ENCODE measurements at places on chromosomes 6 and 20. TPM values are rescaled to one million over a fixed set of nuclear protein-coding genes. Genes with fewer than 3 reads are reported as not detected.
A peak's percentile ranks its signal among the peaks of the same experiment; 100 is the strongest.

DNA sequence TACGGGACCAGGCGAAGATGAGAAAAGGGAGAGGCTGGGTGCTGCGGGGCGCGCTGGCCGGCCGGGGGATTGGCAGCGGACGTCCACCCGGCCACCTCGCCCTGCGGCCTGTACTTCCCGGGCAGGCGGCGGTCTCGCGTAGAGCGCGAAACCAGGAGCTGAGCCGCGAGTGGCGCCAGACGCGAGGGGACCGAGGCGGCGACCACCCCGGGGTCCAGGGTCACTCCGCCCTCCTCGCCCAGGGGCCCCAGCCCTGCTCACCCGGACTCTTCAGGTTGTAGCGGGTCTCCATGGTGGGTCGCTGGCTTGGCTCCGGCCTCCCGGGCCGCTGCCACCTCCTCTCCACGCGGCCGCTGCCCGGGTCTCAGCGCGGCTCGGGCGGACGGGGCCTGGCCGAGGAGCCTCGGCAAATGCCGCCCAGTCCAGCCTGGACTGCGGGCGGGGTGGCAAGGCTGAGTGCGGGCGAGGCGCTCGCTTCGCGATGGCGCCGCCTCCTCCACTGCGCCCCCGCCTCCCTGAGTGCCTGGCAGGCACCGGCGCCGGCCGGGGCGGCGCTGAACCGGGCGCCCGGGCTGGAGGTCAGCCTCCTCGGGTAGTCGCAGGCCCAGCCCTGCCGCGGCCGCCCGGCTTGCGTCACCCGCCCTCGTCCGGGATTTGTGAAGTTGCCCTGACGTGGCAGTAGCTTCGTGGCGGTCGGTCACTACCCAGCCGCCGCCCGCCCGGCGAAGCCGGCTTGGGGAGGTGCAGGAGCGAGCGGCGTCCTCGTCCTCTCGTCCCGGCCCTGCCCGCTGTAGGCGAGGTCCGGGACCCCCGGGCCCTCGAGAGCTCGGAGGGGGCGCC is at the start of gene UBE2J1:
Gene UBE2J1, minus strand, starts transcription at position 445 of the 840 bp plus-strand sequence. Its CDS starts 153 bp downstream, at position 292.
- H3K27ac ChIP-seq: peak within 1 kb of the TSS; percentile 94
- no peaks in the 10 kb centered on the region for H3K27me3 ChIP-seq
- H3K36me3 ChIP-seq: peaks cover 9% of the 10 kb centered on the region
- H3K4me3 ChIP-seq: peak within 1 kb of the TSS; percentile 94
- peaks cover 86% of the 10 kb centered on the region for H3K4me1 ChIP-seq

DNA sequence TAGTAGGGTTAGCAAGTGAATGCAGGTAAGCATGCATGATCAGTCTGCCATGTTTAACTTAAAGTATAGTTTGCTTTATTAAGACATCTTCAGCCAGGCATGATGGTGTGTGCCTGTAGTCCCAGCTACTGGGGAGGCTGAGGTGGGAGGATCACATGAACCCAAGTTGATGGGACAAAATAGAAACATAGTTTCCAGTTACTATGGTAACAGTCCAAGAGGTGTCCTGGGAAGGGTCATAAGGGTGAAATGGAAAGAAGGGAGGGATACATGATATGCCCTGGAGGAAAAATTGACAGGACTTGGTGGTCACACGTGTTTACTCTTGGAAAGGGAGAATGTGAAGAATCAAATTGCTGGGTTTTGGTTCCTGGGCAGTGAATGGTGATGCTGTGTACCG is 139.6 kb downstream of the SULF2 start:
- peaks cover 84% of the 10 kb centered on the region for H3K36me3 ChIP-seq
- peak overlapping the region; percentile 11 for H3K27ac ChIP-seq
- no peaks in the 10 kb centered on the region for H3K27me3 ChIP-seq
- no peak overlapping the region for H3K4me3 ChIP-seq
- H3K4me1 ChIP-seq: no peaks in the 10 kb centered on the region
- no peak for DNase-seq

- H3K4me3 ChIP-seq: no peak overlapping the region
- H3K27me3 ChIP-seq: peaks cover 6% of the 10 kb centered on the region
- H3K27ac ChIP-seq: no peak overlapping the region
Observed at GRCh38 chr6:12208190-12208589, 82.0 kb upstream of the EDN1 start.

GRCh38 chr6:107435798-107436197 is 23.6 kb downstream of the PDSS2 start:
- no peak overlapping the region for H3K27ac ChIP-seq
- H3K4me3 ChIP-seq: no peak overlapping the region
- H3K4me1 ChIP-seq: peaks cover 8% of the 10 kb centered on the region

GRCh38 chr6:113352029-113352801 is 504.9 kb upstream of the MARCKS start:
- no peak overlapping the region for H3K4me3 ChIP-seq
- no peak for DNase-seq
- no peaks in the 10 kb centered on the region for H3K4me1 ChIP-seq
- no peaks in the 10 kb centered on the region for H3K36me3 ChIP-seq
- H3K27ac ChIP-seq: no peak overlapping the region
- peaks cover 3% of the 10 kb centered on the region for H3K27me3 ChIP-seq

- DNase-seq: no peak
- H3K27ac ChIP-seq: peak overlapping the region; percentile 89
- H3K4me1 ChIP-seq: peaks cover 13% of the 10 kb centered on the region
- H3K27me3 ChIP-seq: no peaks in the 10 kb centered on the region
- peak overlapping the region; percentile 97 for H3K4me3 ChIP-seq
Observed at GRCh38 chr6:99393366-99393697, 663 bp downstream of the COQ3 start.

- H3K27me3 ChIP-seq: peaks cover 5% of the 10 kb centered on the region
- no peak for DNase-seq
- no peak overlapping the region for H3K27ac ChIP-seq
- no peak overlapping the region for H3K4me3 ChIP-seq
Observed at GRCh38 chr6:56863366-56863765, 91.5 kb upstream of the BEND6 start.

DNA sequence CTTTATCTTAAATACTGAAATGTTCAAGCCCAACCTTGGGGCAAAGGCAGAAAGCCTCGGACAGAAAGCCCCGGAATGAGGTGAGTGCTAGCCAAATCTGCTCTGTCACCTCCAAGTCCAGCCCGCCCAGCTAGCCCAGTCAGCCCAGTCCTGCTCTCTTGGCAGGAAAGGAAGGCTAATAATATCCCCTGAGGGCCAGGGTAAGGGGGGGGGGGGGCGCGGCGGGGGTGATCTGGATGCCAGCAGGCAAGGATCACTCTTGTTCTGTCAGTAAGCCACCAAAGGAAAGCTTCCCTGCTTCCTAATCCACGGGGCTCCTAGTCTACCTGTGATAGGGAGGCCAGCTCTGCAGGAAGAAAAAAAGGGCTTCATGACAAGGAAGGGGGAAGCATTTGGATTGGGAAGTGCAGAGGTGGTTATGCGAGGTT is 1.1 kb downstream of the NDRG3 start:
- peaks cover 16% of the 10 kb centered on the region for H3K4me1 ChIP-seq
- H3K4me3 ChIP-seq: peak overlapping the region; percentile 87
- no peaks in the 10 kb centered on the region for H3K36me3 ChIP-seq
- H3K27me3 ChIP-seq: no peaks in the 10 kb centered on the region
- DNase-seq: no peak

DNA sequence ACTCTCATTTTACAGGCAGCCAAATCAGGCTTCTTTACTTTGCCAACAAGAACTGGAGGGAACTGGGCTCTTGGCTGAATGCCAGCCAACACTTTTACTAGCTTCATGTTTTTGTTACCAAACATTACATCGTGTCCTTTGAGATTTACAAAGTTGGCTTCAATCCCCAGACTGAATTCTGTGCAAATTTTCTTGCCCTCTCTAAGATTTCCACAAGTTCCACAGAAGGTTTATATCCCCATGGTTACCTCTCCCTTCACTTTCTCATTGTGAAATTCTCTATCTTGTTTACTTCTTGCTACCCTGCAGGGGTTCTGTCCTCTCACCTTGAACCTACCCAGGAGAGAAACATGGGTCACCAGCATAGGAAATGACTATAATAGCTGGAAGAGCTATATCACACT is 37.6 kb upstream of the PLCB1 start:
- no peaks in the 10 kb centered on the region for H3K36me3 ChIP-seq
- H3K4me1 ChIP-seq: no peaks in the 10 kb centered on the region
- peaks cover 4% of the 10 kb centered on the region for H3K27me3 ChIP-seq
- H3K4me3 ChIP-seq: no peak overlapping the region
- DNase-seq: no peak

- DNase-seq: no peak
- peaks cover 83% of the 10 kb centered on the region for H3K4me1 ChIP-seq
- H3K4me3 ChIP-seq: peak overlapping the region; percentile 72
- peaks cover 12% of the 10 kb centered on the region for H3K36me3 ChIP-seq
- H3K27ac ChIP-seq: peak overlapping the region; percentile 91
Observed at GRCh38 chr6:2866171-2866846, 24.6 kb upstream of the SERPINB1 start.

DNA sequence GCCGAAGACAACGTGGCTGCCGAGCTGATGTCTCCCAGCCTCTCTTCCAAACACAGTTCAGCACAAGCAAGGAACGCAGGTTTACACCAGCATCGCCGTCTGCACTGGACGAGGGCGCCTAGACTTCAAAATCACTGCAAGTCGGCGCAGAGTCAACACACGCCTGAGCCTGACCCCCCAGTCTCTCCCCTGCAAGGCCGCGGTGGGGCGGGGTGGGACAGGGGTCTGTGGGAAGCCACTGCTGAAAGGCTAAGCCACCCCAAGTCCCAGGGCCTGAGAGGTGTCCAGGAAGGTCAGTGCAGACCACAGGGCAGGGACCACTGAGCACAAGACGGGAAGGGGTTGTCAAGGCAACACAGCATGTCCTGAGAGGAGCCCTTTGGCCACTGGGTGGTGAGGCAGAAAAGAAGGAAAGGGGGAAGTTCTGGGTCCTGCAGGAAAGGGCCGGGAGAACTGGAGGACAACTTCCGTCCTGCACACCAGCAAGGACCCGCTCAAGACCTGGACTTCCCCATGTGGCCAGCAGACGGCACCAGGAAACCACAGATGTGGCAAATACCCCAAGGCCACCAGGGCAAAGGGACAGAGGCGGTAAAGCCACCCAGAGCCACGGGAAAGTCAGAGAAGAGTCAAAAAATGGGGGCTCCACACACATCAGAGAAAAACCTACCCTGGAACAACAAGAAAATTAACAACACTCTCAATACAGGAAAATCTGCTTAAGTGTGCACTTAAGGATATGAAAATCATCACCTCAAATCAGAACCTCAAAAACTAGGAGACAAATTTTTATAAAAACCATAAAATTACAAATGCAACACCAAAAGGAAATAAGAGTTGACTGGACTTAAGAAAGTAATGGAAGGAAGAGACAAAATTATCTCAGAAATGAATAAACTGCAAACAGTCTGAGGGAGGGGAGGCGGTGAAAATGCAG is 84.8 kb downstream of the TAF4 start:
- H3K27ac ChIP-seq: no peak overlapping the region
- no peak overlapping the region for H3K4me3 ChIP-seq
- peaks cover 12% of the 10 kb centered on the region for H3K4me1 ChIP-seq
- H3K27me3 ChIP-seq: no peaks in the 10 kb centered on the region
- peaks cover 36% of the 10 kb centered on the region for H3K36me3 ChIP-seq

DNA sequence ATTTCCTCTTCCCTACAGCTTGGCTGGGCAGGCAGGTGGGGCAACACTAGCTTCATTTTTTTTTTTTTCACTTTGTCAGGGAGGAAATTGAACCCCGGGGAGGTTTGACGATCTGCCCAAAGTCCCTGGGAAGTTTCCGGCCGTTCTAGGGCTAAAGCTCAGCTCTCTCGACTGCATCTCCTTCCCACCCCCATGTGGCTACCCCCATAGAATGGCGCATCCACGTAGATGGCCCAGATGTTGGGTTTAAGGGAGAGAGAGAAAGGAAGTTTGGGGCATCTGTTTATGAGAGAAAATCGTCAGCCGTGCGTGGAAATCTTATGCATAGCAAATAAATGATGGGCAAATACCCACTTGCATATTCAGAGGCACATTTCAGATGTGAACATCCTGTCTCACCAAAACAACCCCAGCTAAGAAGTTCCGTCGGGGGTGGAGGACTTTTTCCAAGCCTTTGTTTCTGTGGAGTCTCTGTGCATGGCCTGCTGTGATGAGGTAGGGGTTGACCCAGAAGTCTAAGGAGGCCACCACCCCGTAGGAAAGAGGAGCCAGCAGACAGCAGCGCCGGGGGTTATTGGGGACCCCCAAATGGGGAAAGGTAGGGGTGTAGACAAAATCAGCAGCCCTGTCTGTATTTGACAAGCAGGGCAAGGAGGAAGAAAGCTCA is 40.5 kb upstream of the ZNF831 start:
- H3K4me3 ChIP-seq: peak overlapping the region; percentile 91
- H3K27ac ChIP-seq: peak overlapping the region; percentile 99
- peak; percentile 49 for DNase-seq
- H3K36me3 ChIP-seq: peaks cover 2% of the 10 kb centered on the region
- no peaks in the 10 kb centered on the region for H3K27me3 ChIP-seq

GRCh38 chr6:167668019-167668753 is 158.5 kb upstream of the AFDN start:
- no peaks in the 10 kb centered on the region for H3K36me3 ChIP-seq
- H3K27ac ChIP-seq: no peak overlapping the region
- no peaks in the 10 kb centered on the region for H3K4me1 ChIP-seq
- no peaks in the 10 kb centered on the region for H3K27me3 ChIP-seq
- DNase-seq: no peak

- no peak overlapping the region for H3K4me3 ChIP-seq
- H3K4me1 ChIP-seq: peaks cover 27% of the 10 kb centered on the region
- peaks cover 10% of the 10 kb centered on the region for H3K27me3 ChIP-seq
- peaks cover 5% of the 10 kb centered on the region for H3K36me3 ChIP-seq
- DNase-seq: no peak
- no peak overlapping the region for H3K27ac ChIP-seq
Observed at GRCh38 chr6:26323525-26324294, 41.3 kb upstream of the BTN3A2 start.

DNA sequence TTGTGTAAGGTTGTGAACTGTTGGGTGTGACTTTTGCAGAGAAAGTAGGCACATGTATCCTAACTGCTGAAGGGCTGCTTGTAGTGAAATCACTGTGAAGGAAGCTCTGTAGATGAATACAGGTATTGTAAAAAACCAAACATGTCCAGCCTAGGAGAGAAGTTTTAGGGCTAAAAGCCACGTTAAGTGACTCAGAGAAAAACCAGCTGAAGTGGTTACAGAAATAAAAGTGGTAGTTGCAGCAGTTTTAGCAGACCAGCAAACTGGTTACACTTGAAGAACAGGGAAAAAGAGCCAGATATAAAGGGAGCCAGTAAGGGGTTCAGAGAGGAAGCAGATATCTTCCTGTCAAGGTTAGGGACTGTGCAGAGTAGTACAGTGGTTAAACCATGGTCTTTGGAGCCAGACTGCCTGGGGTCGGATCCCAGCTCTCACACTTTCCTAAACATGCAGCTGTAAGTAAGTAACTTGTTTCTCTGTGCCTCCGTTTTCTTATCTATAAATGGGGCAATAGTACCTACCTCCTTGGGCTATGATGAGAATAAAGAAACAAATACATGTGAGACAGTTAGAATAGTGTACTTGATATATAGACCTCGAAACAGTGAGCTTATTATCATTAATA is 33.8 kb upstream of the RNF8 start:
- no peak for DNase-seq
- H3K36me3 ChIP-seq: peaks cover 29% of the 10 kb centered on the region
- no peaks in the 10 kb centered on the region for H3K4me1 ChIP-seq
- H3K4me3 ChIP-seq: no peak overlapping the region
- no peaks in the 10 kb centered on the region for H3K27me3 ChIP-seq

- H3K4me1 ChIP-seq: peaks cover 3% of the 10 kb centered on the region
- no peak within 1 kb of the TSS for H3K4me3 ChIP-seq
- no peaks in the 10 kb centered on the region for H3K36me3 ChIP-seq
- H3K27ac ChIP-seq: no peak within 1 kb of the TSS
- peaks cover 70% of the 10 kb centered on the region for H3K27me3 ChIP-seq
Observed at GRCh38 chr20:57266291-57267157, at the start of gene BMP7. Gene BMP7, minus strand, starts transcription at chr20:57266641. Its CDS starts 519 bp downstream, at chr20:57266122.

Gene ELOVL2
- not detected for total RNA-seq

Gene FAM162B
- not detected for total RNA-seq

Gene RFX6
- total RNA-seq: not detected

Gene KCNK16
- total RNA-seq: not detected

Gene ZC2HC1B
- total RNA-seq: 1.5 TPM

Gene PRL
- not detected for total RNA-seq

Gene OR2H1
- total RNA-seq: not detected

Gene RIN2
- total RNA-seq: 0.46 TPM

Gene VSX1
- total RNA-seq: not detected

Measured in activated B cell treated with CpG ODN at 0.5 μM for 24 hours (primary cell).